Colonic mucosa (tissue), 4 donors: ENCODE measurements at places on chromosomes 13 and 19. TPM values are rescaled to one million over a fixed set of nuclear protein-coding genes. Genes with fewer than 3 reads are reported as not detected.

- H3K4me1 ChIP-seq: no peaks in the 10 kb centered on the region
- H3K27me3 ChIP-seq: no peaks in the 10 kb centered on the region
- H3K4me3 ChIP-seq: no peak overlapping the region
- H3K36me3 ChIP-seq: no peaks in the 10 kb centered on the region
Observed at GRCh38 chr13:71632206-71632605, 234.8 kb downstream of the DACH1 start.

GRCh38 chr19:43718627-43719377, 2.9 kb downstream of the IRGC start:
- H3K27ac ChIP-seq: no peak overlapping the region
- no peak for DNase-seq

The SBK2 gene
- total RNA-seq: not detected

The TCF3 gene
- 114 TPM for total RNA-seq

The SIX5 gene
- 15.8 TPM for total RNA-seq

GRCh38 chr19:45331411-45331810, 8.7 kb upstream of the CKM start:
- no peaks in the 10 kb centered on the region for H3K4me1 ChIP-seq
- no peaks in the 10 kb centered on the region for H3K27me3 ChIP-seq
- no peak overlapping the region for H3K27ac ChIP-seq
- no peaks in the 10 kb centered on the region for H3K36me3 ChIP-seq

GRCh38 chr13:44230071-44230470, 143.6 kb upstream of the SERP2 start:
- H3K4me1 ChIP-seq: no peaks in the 10 kb centered on the region
- no peak overlapping the region for H3K27ac ChIP-seq
- no peak overlapping the region for H3K4me3 ChIP-seq
- H3K27me3 ChIP-seq: no peaks in the 10 kb centered on the region
- H3K36me3 ChIP-seq: no peaks in the 10 kb centered on the region

The ZNF57 gene
- total RNA-seq: 10.9 TPM

DNA sequence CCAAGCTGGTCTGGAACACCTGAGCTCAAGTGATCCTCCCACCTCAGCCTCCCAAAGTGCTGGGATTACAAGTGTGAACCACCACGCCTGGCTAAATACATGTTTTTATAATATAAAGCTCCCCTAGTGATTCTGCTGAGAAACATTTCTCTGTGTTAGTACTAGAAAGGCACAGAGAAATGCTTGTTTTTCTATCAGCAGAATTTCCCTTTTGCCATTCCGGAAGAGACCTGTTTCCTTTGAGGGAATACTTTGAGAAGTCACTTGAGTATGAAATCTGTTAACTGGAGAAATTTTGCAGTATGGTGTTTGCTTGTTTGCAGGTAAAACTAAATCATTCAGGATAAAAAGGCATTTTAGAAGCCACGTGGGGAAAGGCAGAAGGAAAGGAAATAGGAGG, 4.4 kb upstream of the NLRP12 start:
- no peak overlapping the region for H3K27ac ChIP-seq
- no peak overlapping the region for H3K4me3 ChIP-seq
- no peaks in the 10 kb centered on the region for H3K4me1 ChIP-seq
- no peak for DNase-seq
- H3K27me3 ChIP-seq: no peaks in the 10 kb centered on the region
- no peaks in the 10 kb centered on the region for H3K36me3 ChIP-seq

The ZNF571 gene
- 3.8 TPM for total RNA-seq

DNA sequence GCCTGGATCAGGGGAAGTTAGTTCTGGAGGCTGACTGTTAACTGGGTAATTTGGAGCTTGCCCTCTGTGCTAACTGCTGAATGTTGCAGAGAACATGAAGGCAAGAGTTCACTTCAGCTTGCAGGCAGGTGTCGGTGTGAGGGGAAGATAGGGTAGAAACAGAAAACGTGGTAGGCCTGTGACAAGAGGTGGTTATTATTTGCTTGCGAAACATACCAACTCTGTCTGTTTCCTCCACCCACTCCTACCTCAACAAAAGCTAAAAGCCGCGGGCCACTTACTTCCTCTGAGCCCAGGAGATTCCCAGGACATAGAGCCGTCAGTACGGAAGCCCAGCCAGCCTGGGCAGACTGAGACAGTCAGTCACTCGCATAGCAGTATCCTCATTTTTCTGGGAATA, 119.2 kb upstream of the ABCC4 start:
- no peaks in the 10 kb centered on the region for H3K36me3 ChIP-seq
- H3K4me3 ChIP-seq: no peak overlapping the region
- DNase-seq: no peak
- no peaks in the 10 kb centered on the region for H3K27me3 ChIP-seq
- no peak overlapping the region for H3K27ac ChIP-seq

- H3K4me1 ChIP-seq: no peaks in the 10 kb centered on the region
- H3K27ac ChIP-seq: no peak overlapping the region
- peak; percentile 64 for DNase-seq
- H3K36me3 ChIP-seq: no peaks in the 10 kb centered on the region
Observed at GRCh38 chr19:51158474-51159129, 16.5 kb downstream of the SIGLEC7 start.

DNA sequence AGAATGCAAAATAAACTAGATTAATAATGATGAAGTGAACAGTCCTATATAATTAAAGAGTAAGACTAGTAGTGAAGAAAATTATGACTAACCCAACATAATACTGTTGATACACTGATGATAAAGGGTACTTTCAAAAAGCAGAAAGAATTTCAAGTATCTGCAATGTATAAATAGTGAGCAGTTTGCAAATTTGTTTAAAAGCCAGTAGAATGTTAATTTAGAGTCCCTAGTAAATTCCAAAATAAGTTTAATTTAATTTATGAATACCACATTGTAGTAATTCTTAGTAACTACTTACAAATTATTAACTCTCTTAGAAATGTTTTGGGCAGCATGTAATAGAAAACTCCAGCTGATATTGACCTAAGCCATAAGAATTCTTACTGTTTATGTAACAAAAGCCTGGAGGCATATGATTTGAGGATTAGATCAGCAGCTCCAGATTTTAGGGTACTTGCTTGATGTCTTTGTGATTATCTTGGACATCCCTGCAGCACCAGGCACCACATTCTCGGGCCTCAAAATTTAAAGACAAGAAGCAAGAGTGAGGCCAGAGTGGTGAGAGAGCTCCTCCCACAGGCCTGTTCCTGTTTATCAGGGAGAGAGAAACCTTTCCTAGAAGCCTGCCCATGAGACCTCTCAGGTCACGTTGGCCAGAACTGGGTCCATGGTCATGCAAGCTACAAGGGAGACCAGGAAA, 67.6 kb upstream of the TDRD3 start:
- no peaks in the 10 kb centered on the region for H3K4me1 ChIP-seq
- H3K27me3 ChIP-seq: no peaks in the 10 kb centered on the region
- no peak overlapping the region for H3K4me3 ChIP-seq
- H3K36me3 ChIP-seq: no peaks in the 10 kb centered on the region

The GNG7 gene
- total RNA-seq: 1.5 TPM

The CCDC8 gene
- total RNA-seq: 0.99 TPM

GRCh38 chr13:31207661-31208552, 8.1 kb downstream of the B3GLCT start:
- no peaks in the 10 kb centered on the region for H3K27me3 ChIP-seq
- H3K4me3 ChIP-seq: no peak overlapping the region
- no peaks in the 10 kb centered on the region for H3K36me3 ChIP-seq
- no peak overlapping the region for H3K27ac ChIP-seq
- no peaks in the 10 kb centered on the region for H3K4me1 ChIP-seq

- H3K36me3 ChIP-seq: peaks cover 7% of the 10 kb centered on the region
- no peak overlapping the region for H3K4me3 ChIP-seq
- peak; percentile 87 for DNase-seq
- no peak overlapping the region for H3K27ac ChIP-seq
Observed at GRCh38 chr19:5031231-5032100, 62.6 kb downstream of the KDM4B start.

DNA sequence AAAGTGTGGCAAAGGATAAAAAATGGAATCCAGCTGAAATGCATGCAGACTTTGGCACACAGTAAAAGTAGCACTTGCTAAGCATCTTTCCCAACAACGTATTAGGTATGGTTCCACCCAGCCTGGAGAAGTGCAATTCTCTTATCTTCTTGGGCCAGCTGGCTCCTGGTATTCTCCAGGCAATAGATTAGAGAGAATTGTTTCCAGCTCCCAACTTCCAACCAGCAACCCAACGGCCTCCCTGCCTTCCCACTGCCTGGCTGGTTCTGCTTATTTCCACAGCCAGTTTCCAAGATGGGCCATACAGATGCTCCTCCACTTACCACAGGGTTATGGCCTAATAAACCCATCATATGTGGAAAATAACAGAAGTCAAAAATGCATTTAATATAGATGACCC, 133.4 kb downstream of the OXGR1 start:
- no peak overlapping the region for H3K27ac ChIP-seq
- no peak overlapping the region for H3K4me3 ChIP-seq
- H3K27me3 ChIP-seq: no peaks in the 10 kb centered on the region

The PLA2G4C gene
- total RNA-seq: 6.8 TPM

GRCh38 chr13:50412046-50412617, 396.9 kb downstream of the KCNRG start:
- no peaks in the 10 kb centered on the region for H3K27me3 ChIP-seq
- H3K4me1 ChIP-seq: no peaks in the 10 kb centered on the region
- H3K27ac ChIP-seq: no peak overlapping the region
- no peak for DNase-seq
- no peak overlapping the region for H3K4me3 ChIP-seq
- H3K36me3 ChIP-seq: no peaks in the 10 kb centered on the region

DNA sequence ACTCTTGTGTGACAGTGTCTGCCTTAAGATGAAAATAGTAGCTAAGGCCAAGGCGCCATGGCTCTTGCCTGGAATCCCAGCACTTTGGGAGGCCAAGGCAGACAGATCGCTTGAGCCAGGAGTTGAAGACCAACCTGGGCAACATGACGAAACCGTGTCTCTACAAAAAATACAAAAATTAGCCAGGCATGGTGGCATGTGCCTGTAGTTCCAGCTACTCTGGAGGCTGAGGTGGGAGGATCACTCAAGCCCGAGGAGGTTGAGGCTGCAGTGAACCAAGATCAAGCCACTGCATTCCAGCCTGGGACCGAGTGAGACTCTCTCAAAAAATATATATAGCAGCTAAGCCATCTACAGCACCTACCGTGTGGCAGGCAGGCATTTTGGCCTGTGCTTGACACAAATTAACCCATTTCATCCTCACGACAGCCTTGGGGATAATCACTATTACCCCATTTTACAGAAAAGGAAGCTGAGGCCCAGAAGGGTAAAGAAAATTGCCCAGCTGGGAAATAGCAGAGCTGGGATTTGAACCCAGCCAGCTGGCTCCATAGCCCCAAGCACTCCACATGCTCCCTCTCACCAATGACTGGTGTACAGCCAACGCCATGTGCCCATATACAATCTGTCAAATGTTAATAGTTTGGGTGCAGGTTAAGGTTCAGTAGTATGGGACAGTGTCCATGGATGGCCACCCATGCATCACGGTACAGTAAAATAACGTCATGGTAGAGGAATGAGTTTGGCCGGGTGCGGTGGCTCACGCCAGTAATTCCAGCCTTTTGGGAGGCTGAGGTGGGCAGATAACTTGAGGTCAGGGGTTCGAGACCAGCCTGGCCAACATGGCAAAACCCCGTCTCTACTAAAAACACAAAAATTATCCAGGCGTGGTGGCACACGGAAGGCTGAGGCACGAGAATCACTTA, 3.1 kb downstream of the SLC1A5 start:
- no peaks in the 10 kb centered on the region for H3K27me3 ChIP-seq
- peak overlapping the region; percentile 84 for H3K4me3 ChIP-seq
- no peak for DNase-seq
- H3K27ac ChIP-seq: peak overlapping the region; percentile 95
- H3K36me3 ChIP-seq: peaks cover 11% of the 10 kb centered on the region
- H3K4me1 ChIP-seq: peaks cover 13% of the 10 kb centered on the region

The C19orf73 gene
- total RNA-seq: 3.5 TPM

DNA sequence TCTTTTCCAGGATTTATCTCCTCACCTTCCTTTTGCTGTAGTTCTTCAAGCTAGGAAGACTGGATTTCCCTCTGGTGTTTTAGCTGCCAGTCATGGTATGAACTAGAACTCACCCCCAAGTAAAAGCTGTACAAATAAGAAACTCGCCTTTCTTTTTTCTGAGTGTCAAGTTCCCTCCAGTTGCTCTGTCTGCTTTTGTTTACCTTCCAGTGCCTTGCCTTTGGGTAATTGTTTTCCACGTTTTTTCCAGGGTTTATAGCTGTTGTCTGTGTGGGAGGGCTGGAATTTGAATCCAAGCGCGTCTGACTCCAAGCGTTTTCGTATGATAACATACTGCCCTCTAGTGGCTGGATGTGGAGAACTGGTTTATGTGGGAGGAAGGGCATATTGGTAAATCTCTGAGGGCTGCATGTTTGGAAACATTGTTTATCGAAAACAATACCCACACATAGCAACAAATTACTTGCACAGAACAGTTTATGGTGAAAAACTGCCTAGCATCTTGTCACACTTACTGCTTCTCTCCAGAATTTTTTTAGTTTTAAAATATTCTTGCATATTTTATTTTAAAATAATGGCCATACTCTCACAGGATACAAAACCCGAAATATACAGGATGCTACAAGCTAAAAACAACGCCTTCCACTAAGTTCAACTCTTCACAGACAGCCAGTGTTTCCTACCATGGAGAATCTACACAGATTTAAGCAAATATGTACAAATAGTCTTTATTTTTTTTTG, 19.2 kb downstream of the RCN3 start:
- no peak overlapping the region for H3K4me3 ChIP-seq
- peaks cover 10% of the 10 kb centered on the region for H3K4me1 ChIP-seq
- H3K27ac ChIP-seq: peak overlapping the region; percentile 51
- DNase-seq: peak; percentile 94

GRCh38 chr13:110902370-110902769, 12.5 kb downstream of the ANKRD10 start:
- H3K27ac ChIP-seq: no peak overlapping the region
- H3K4me1 ChIP-seq: no peaks in the 10 kb centered on the region
- H3K36me3 ChIP-seq: no peaks in the 10 kb centered on the region
- H3K27me3 ChIP-seq: no peaks in the 10 kb centered on the region
- H3K4me3 ChIP-seq: no peak overlapping the region

GRCh38 chr19:2711172-2711874, 8.8 kb upstream of the GNG7 start:
- H3K27me3 ChIP-seq: no peaks in the 10 kb centered on the region
- no peak overlapping the region for H3K4me3 ChIP-seq
- H3K4me1 ChIP-seq: no peaks in the 10 kb centered on the region
- DNase-seq: no peak
- H3K27ac ChIP-seq: no peak overlapping the region

The ZNF507 gene
- total RNA-seq: 16.6 TPM

GRCh38 chr19:16381756-16382401, 57.3 kb downstream of the KLF2 start:
- H3K4me3 ChIP-seq: no peak overlapping the region
- H3K4me1 ChIP-seq: no peaks in the 10 kb centered on the region
- DNase-seq: no peak
- H3K27ac ChIP-seq: peak overlapping the region; percentile 18

DNA sequence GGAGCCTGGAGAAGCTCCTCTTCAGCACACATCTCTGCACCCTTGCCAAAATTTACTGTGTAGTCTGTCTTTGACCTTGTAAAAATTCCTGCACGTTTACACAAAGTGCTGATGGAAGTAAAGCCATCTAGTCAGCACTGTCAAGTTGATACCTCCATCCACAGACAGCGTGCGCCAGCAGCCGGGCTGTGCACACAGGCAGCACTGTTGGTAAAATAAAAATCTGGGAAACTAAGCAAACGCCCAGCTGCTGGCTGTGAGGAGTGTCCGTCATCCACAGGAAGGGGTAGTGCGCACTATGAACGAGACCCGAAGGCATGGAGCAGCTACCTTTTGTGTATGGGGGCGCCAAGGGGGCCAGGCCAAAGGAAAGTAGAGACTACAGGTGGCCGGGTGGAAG, 17.4 kb upstream of the SIGLEC11 start:
- no peak overlapping the region for H3K27ac ChIP-seq
- H3K4me3 ChIP-seq: no peak overlapping the region
- DNase-seq: no peak
- H3K4me1 ChIP-seq: no peaks in the 10 kb centered on the region
- no peaks in the 10 kb centered on the region for H3K27me3 ChIP-seq
